ENCODE measurements at places on chromosomes 2 and 18.
A peak's percentile ranks its signal among the peaks of the same experiment; 100 is the strongest.

DNA sequence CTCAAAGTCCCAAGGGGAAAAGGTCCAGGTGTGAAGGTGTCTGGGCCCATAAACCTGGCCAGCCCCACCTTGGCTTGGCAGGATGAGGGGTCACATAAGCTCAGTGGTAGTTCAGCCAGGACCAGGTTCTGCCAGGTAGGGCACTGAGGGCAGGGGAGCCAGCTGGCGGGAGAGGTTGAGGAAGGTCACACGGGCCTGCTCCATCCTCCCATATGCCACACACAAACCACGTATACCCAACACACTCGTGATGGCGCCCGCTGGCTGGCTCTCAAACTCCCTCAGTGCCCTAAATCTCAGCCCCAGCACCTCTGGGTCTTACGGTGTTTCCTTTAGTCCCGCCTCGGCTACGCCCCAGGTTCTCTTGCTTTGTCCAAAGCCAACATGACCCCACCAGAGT is 160.5 kb downstream of the ZFP36L2 start:
- no peak for DNase-seq

GRCh38 chr18:57052173-57052572 is 94.7 kb upstream of the BOD1L2 start:
- no peak for DNase-seq

DNA sequence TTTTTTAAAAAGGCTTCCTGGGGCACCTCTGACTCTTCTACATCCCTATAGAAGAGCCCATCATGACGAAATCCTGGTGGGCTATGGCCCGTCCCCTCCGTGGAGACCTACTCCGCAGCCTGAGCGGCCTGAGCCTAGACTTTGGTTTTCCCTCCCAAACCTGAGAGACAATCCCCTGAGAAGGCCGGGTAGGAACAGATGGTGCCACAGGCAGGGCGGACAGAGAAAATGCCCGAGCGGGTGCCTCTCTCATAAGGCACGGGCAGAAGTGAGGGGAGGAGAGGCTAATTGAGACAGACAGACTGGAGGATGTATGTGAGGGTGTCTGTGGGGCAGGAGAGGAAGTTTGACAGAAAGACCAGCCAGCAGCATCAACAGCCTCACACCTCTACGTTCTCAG is 20.2 kb upstream of the SFXN5 start:
- DNase-seq = no peak

GRCh38 chr18:63016270-63016669 is 300.9 kb downstream of the PHLPP1 start:
- DNase-seq = peak; percentile 74

- peak; percentile 21 for DNase-seq
These were observed 61.4 kb downstream of the CCDC148 start for GRCh38 chr2:158395166-158395565.

DNA sequence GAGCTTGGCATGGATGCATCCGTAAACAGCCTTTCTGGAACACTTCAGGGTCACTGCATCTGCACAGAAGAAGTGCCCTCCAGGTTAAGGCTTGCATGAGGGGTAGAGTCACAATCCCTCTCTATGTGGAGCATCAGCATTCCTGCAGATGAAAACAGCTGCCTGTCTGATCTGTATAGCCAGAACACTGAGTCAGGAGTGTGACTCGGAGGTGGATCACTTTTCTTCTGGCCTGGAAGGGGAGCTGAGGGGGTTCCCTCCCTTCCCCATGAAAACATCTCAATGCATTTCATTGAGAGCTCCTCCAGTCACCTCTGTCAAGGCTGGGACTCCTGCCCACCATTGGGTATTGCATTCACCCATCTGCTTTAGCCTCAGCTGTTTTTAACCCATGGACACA is 72.5 kb upstream of the SERPINE2 start:
- no peak for DNase-seq

DNA sequence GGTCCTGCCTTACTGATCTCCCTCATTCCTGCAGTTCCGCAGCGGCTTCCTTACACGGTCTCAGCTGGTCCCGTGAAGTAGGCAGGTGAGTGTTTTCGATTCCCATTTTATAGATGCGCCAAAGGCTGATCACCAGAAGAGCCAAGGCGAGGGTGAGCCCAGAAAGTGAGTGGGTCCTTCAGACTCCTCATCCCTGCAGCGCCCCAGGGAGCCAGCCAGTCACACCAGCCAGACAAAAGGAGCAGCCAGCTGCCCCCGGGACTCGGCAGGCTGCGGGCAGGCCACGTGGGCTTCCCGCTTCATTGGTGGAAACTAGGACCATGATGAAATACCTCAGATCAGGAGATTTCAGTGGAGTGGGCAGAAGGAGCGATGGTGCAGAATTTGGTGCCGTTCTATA is 85.9 kb downstream of the SMAD7 start:
- no peak for DNase-seq

DNA sequence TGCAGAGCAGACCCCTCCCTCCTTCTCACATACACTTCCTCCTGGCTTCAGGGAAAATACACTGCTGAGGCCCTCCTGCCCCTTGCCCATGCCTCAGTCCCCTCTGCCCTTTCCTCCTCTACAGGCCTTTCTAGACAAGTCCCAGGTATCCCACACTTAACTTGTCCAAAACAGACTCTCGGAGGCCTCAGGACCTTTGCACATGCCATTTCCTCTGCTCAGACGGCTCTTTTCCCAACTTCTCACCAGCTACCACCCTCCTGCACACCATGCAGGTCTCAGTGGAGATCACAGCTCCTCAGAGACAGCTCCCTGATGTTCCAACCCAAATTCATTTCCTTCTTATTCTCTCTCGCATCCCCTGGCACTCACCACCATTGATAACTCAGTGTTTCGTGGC is 11.7 kb downstream of the TBC1D8 start:
- DNase-seq = no peak

DNA sequence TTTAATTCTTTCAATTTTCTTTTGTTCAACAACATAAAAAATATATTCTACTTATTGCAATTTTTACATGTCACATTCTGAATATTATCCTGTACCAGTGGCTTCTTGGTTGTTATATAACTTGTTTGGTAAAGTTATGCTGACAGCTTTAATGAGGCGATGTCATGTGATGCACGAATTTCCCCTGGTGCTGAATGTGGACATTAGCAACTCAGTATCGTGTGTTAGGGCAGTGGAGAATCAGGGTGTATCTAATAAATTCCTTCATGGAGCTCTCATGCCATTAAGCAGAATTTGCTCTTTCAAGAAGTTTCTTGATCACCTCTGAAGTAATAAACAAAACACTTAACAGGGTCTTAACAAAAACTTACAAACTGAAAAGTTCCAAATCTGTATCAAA is 99.6 kb upstream of the DNMT3A start:
- no peak for DNase-seq

DNA sequence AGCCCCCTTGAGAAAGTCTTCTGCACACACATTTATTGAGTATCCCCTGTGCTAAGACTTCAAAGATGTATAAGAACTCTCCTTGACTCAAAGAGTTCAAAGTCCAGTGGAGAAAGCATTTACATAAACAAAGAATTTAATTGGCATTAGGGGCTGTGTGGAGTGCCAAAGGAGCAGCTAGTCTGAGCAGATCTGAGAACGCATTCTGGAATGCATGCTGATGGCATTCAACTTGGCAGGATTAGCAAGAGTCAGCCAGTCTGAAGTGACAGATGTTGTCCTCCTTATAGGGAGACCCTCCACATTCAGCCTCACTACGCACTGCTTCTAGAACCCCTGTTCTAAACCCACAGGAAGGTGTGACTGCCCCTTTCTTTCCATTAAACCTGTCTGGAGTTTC is 191.5 kb downstream of the RAD51AP2 start:
- DNase-seq = no peak

GRCh38 chr2:73859721-73860586 is 31.2 kb downstream of the STAMBP start:
- peak; percentile 47 for DNase-seq

GRCh38 chr18:3611313-3612090 is 161.5 kb downstream of the TGIF1 start:
- no peak for DNase-seq

DNA sequence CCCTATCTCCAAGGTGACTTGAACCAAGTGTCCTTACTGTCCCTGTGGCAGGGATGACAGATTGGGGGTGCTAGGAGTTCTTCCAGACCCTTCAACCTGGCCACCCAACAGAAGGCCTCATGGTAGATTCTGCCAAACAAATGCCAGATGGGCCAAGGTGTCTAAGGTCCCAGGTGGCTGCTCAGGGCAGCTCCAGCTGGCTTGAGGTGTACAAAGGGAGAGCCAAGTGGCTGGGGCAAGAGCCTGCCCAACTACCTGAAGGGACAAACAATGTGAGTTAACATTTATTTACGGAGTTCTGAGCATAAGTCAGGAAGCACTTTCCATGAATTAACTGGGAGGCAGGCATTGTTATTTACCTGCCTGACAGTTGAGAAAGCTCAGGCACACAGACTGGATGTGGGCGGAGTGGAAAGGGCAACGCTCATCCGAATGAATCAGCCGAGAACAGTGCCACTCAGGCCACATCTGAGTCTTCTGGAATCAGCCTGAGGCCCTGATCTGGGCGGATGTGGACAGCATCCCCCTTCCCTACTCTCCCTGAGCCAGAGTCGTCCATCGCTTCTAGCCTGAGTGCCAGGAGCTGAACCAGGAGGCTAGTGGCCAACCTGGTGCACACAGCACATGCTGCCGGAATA is 4.4 kb upstream of the KCNIP3 start:
- DNase-seq = no peak

- no peak for DNase-seq
These were observed 9.1 kb downstream of the FKBP7 start for GRCh38 chr2:178469219-178469849.

DNA sequence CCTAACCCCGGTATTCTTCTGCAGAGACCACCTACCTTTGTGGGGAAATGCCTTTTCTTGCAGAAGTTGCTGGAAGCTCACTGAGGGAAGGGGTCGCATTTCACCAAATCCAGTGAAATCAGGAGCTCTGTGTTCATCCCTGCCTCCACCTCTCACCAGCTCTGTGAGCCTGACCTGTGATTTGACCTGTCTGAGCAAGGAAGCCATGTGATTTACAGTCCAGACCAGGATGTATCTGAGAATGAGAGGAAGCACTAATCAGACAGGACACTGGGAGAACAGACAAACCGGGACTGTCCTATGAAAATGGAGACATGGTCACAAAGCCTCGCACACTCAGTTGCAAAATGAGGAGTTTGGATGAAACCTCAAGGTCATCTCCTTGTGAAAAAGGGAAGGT is 285.4 kb downstream of the BCL11A start:
- no peak for DNase-seq

- no peak for DNase-seq
These were observed 264.4 kb upstream of the SIX2 start for GRCh38 chr2:45273412-45274249.

- peak; percentile 11 for DNase-seq
These were observed 186.2 kb downstream of the STK39 start for GRCh38 chr2:168060986-168061750.

DNA sequence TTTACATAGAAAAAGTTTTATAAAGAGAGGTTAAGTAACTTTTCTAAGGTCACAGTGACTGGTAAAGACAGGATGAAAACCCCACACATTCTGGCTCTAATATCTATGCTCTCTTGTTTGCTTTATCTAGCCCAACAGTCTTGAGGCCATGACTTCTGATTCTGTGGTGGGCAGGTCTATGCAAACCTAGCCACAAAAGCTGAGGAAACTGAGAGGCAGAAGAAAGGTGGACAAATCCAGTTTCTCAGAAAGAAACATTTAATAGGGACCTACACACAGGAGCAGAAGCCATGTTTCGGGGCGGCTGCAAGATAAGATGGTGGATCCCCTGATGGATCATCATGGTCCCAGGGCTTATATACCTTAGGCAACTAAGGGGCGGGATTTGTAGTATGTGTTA is 21.8 kb downstream of the HSPD1 start:
- DNase-seq = no peak

DNA sequence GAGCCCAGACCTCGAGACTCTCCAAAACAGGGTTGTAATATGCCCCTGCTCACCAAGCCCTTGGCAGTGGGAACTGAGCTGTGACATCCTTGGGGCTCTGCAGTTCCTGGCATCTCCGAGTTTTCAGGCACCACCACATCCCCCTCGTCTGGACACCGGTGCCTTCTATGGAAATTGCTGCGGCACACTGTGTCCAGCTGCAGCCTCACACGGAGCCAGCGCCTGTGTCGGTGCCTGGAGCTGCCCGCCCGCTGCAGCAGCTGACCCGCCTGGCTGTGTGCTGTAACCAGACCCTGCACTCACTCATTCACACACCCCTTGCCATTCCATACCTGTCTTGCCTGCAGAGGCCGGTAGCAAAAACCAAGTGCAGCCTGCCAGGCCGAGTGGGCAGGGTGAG is 11.8 kb downstream of the IWS1 start:
- no peak for DNase-seq

DNA sequence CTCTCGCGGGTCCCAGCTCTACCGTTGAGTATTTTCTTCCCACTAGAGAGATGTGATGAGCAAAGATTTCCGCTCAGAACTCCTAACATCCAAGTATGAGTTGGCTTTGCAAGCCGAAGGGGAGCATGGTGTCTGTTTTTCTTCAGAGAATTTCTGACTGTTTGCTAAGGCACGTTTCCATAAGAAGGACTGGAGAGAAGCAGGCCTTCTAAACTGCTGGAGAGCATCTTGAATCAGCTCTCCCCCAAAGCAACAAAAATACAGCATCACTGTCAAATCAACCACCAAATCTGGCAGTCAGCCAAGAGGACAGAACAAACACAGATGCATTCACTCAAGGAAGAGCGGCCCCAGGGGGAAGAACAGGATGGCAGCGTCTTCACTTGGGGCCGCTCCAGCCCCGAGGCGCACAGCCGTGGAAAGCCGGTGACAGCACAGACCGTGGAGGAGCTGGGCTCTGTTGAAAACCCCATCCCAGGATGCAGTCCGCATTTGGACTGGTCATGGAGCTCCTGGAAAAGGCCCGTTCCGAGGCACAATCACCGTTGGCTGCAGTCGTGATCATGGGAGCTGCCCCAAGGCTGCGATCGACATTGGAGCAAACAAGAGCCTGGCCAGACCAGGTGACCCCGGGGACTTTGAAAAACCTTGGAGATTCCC is 101.4 kb downstream of the NFATC1 start:
- no peak for DNase-seq

DNA sequence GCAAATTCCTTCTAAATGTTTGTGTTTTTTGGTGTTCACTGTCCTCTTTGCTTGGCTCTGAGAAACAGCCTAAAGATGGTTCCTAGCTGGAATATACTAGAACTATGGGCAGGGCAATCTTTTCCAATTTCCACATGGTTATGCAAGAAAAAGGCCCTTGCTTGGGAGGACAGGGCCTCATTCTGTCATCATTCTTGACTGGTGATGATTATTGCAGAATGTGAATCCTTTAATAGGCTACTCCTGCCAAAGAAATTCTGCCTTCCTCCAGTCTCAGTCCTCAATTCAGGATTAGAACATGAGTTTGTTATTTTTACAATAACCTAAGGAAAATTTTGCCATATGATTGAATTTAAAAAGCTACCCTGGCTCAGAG is 218.7 kb downstream of the HNMT start:
- DNase-seq = no peak

- no peak for DNase-seq
These were observed 1.8 kb downstream of the TLK1 start for GRCh38 chr2:171158790-171159371.

DNA sequence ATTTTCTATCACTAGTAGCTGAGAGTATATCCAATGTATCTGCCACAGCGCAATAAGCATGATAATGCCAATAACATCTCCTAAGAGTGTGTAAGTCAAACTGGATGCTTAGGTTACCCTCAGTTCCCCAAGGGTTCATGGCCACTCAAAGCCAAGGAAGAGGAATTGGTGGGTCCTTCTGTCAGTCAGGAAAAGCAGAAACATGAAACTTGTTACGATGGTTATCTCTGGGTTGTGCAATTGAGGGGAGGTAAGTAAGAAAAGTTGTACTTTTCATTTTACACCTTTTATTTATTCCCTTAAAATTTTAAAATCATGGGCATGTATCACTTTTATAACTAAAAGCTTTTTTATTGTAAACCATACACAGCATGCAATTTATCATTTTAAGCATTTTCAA is 10.1 kb upstream of the GAD1 start:
- no peak for DNase-seq
